ENCODE measurements at places on chromosomes 12 and 14.

GRCh38 chr14:106459971-106460730 is 933.8 kb downstream of the TMEM121 start:
- DNase-seq = peak; percentile 32

- no peak for DNase-seq
These were observed 280.6 kb downstream of the NRXN3 start for GRCh38 chr14:78450669-78451318.

DNA sequence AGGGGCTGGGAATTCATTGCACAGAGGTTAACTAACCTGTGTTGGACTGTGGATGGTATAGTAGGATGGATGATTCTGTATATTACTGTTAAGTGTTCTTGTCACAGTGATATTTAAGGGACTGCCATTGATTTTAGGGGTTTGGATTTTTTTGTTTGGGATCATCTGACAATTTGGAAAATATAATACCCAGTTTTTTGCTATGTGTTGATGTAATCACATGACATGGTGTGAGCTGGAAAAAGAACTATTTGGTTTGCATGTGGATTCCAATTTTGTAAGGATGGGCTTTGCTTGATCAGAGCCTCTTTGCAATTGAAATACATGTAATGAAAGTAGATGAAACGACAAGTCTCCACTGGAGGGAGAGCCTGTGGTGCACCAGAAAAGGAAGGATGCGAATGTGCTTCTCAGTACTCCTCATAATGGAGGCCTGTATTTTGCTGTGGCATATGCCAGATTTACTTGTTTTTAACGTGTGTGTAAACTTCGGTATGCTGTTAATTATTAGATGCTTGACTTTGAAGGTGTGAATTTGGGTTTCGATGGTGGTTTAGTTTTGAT is 2.7 kb downstream of the DYRK2 start:
- peak; percentile 23 for DNase-seq

DNA sequence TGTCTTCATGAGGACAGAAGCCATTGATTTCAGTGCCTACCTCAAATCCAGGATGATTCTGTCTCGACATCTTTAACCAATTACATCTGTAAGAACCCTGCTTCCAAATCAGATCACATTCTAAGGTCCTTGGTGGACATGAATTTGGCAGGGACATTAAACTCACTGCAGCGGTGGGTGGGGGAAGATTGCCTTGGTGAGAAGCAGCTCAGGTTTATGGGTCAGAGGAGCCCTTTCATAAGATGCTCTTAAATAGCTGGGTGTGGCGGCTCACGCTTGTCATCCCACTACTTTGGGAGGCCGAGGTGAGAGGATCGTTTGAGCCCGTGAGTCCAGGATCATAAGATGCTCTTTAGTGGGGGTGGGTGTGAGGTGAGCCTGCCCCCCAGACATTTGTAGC is 42.9 kb downstream of the ELK3 start:
- no peak for DNase-seq

- DNase-seq = peak; percentile 2
These were observed 21.8 kb upstream of the KLRD1 start for GRCh38 chr12:10285919-10286318.

DNA sequence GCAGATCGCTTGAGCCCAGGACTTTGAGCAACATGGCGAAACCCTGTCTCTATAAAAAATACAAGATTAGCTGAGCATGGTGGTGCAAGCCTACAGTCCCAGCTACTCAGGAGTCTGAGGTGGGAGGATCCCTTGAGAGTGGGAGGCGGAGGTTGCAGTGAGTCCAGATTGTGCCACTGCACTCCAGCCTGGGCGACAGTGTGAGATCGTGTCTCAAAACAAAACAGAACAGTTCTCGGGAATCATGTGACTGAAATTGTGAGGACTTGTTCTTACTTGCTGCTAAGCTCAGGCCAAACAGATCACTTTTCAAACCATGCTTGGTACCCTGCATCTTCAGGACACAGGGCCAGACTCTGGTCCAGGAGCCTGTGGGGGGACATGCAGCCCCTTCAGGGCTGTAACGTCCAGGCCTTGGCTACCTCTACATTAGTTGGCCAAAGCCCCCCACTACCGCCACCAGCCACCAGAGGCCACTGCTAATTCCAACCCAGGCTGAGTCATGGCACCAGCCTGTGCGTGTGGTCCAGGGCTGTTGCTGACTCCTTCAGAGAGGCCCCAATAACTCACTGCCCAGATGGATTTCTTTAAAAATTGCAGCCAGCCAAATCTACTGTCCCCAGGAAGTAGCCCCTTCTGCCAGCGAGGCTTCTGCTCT is 33.4 kb upstream of the SYNDIG1L start:
- peak; percentile 85 for DNase-seq

GRCh38 chr12:86373813-86374212 is 117.6 kb upstream of the MGAT4C start:
- DNase-seq = no peak

Data from NCI-H82 (cell line).